ENCODE measurements at places on chromosomes 5 and 9. TPM values are rescaled to one million over a fixed set of nuclear protein-coding genes. Genes with fewer than 3 reads are reported as not detected.

NFIB gene
- 7.8 TPM for polyA plus RNA-seq

IFNA2 gene
- not detected for polyA plus RNA-seq

FBN2 gene
- not detected for polyA plus RNA-seq

CARTPT gene
- 0.53 TPM for polyA plus RNA-seq

GRCh38 chr5:88825584-88826315 is 57.2 kb downstream of the MEF2C start:
- no peak for DNase-seq
